ENCODE measurements at places on chromosomes 12 and 14.

DNA sequence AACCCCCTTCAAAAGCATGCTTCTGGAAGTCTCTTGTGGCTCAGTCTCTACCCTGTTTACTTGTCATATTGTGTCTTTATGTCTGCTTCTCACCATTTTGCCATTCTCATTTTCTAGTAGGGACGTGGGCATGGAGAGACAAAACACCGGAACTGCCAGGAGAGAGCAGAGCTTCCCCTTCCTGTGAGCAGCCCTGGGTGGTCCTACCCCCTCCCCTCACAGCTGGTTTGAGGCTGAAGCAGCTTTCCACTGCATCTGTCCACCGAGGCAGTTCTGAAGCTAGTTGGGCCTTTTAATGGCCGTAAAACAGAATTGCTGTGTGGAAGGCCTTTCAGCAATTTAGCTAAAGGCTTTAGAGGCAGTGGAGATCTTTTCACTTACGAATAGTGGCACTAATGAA, 77.0 kb downstream of the PELI2 start:
- DNase-seq = no peak

DNA sequence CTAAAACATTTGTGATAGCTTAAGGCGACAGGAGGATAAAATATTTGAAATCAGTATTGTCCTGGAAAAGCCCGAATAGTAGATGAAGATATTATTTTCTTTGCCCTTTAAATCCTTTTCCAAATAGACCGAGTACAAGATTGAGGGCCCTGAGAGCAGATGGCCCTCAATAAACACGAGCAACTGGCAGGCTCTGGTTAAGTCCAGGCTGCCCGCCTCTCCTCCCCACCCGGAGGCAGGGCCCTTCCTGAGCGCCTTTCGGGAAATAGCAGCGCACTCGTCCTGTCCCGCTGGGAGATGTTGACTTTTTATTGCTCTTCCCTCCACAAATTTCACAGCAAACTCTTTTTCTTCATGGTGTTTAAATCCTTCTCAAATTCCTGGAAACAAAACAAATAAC, 50.8 kb upstream of the MAX start:
- DNase-seq = no peak

DNA sequence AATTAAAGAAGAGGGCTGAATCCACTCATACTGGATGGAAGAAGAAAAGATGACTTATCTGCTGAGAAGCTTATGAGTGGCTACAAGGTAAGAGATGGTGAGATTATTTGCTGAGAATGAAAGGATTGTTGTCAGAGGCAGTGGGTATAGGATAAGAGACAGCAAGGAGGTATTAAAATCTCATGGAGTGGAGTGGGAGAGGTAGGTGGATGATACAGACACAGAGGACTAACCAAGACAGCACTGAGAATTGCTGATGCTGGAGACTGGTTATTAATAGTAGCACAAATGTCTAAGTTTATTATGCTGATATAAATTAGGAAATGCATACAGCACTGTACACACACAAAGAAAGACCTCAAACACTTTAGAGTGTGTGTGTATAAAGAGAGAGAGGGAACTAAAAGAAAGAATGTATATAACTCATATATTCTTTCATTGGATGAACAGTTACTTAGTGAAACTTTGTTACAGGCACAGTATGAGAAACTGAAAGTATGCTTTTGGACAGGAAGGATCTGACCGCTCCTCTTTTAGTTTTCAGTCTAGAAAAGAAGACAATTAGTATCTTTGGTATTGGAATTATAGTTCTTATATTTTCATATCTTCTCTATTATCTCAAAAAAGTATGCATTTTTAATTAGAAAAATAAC, 543.1 kb downstream of the LRFN5 start:
- DNase-seq = no peak

DNA sequence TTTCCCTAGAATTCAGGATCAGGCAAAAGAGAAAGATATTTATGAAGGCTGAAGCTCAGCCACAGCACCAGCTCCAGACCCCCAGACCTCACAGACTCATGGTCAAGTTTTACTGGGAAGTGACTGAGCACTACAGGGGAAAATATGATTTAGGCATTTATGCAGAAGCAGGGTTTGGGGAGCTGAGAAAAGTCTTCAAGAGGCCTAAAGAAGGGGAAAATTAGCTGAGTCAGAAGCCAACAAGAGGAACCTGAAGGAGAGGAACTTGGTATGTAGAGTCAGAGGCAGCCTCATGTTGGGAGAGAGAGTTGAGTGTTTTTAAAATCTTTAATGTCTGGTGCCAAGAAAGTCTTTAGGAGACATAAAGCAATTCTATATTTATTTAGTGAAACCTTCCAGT, 63.0 kb downstream of the FOS start:
- DNase-seq = no peak

GRCh38 chr12:75269209-75269608, 59.6 kb upstream of the KCNC2 start:
- DNase-seq = no peak

GRCh38 chr12:28536088-28536487, 345.8 kb downstream of the CCDC91 start:
- DNase-seq = no peak

DNA sequence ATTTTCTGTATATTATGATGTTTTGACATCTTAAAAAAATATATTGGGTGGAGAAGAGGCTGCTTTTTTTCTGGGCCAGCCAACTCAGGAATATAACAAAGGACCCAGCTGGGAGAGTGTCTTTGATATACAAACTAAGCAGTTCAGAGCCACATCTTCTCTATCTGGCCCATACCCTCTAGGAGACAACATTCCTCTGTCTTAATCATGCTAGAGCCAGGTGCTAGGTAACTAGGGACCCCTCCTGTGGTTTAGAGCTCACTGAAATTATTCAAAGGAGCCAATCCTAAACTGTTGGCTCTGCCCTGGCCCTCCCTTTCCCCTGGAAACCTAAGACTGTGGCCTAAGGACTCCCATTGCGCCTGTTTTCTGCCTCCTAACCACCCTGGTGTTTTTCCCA, 193.1 kb upstream of the DIO2 start:
- DNase-seq = no peak

DNA sequence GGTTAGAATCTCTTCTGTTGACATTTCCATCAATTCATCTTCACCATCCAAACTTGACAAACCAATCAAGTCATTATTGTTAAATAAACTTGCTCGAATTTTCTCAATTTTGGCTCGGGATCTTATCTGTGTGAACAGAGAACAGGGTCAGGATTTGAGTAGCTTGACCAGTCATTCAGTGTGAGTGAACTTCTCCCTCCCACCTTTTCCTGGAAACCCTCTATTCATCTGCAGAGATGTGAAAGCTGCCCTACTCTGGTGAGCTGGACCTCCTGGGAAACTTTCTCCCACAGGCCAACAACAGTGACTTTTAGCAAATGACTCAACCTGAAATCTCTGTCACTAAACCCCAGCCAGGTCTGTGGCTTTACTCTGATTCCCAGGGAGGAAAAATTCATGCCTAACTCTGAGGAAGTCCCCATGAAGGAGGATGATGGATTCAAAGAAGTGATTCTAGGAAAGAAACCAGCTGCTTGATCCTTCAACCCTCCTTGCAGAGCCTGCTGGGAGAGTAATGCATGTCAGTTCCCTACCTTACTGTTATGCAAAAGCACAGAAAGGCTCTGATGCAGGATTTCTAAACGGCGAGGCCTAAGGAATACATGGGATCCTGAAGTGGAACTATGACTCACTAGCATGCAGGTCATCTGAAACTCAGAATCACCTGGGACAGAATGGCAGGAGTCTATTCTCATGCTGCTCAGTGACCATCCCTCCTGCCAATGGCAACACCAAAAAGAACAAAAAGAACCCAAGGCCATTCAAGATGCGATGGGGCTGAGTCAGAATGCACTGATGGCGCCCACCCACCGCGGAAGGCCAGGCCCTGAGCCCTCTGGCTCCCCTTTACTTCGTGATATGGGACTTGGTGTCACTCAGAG, 58.0 kb downstream of the TRAFD1 start:
- no peak for DNase-seq

- no peak for DNase-seq
Measured at GRCh38 chr12:122726080-122726558, 4.5 kb downstream of the HCAR1 start.

DNA sequence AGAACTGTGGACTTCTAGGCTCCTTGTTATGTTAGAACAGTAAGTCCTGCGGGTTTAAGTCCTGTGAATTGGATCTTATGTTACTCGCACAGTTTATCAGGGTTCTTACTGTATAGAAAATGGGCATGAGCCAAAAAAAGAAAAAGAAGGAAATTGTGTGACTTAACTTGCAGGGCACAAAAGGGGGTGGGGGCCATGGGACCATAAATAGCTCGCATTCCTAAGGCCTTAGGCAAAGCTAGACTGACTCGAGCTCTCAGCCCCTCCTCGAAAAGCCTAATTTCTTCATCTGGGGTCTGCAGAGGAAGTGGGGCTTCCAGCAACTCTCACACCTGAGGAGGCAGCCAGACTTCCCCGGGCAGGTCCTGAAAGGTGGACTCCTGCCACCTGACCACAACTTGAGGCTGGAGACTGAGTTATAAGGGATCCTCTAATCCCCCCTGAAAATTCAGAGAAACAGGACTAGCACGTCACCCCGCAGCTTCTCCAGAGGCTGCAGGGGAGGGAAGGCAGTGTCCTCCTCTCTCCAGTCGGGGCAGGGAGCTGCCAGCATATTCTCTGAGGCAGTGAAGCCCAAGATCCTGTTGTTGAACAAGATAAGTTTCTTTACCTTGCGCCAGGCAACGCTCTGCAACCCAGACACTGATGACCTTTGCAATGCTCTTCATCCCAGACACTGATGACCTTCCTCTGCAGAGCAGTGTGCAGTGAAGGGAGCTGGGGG, 280.5 kb downstream of the PCNX1 start:
- DNase-seq = no peak

DNA sequence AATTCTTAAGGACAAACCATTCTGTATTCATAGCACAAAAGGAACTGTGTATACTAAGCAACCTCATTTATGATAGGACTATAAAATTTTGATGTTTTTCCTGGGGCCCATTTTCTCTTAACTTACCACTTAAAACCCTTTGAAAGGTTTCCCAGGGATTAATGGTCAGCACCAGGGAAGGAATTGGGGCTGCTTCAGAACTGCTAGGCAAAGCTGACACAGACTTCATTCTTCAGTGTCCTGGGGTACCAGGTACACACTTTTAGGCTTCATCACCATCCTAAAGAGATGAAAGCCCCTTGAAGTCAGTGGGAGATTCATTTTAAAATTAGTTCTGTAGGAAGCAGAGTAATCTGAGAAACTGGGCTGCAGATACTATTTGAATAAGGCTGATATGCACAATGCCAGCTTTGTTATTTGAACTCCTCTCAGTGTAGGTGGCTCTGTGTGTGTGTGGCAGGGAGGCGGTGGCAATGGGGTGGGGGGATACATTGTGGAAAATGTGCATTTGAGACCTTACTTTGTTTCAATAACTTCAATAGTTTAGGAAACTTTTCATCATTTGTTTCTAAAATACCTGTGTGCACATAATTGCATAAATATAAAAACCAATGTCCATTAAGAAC, 329.3 kb upstream of the DCN start:
- DNase-seq = no peak

GRCh38 chr14:68042586-68043210, 223.1 kb downstream of the RAD51B start:
- no peak for DNase-seq

DNA sequence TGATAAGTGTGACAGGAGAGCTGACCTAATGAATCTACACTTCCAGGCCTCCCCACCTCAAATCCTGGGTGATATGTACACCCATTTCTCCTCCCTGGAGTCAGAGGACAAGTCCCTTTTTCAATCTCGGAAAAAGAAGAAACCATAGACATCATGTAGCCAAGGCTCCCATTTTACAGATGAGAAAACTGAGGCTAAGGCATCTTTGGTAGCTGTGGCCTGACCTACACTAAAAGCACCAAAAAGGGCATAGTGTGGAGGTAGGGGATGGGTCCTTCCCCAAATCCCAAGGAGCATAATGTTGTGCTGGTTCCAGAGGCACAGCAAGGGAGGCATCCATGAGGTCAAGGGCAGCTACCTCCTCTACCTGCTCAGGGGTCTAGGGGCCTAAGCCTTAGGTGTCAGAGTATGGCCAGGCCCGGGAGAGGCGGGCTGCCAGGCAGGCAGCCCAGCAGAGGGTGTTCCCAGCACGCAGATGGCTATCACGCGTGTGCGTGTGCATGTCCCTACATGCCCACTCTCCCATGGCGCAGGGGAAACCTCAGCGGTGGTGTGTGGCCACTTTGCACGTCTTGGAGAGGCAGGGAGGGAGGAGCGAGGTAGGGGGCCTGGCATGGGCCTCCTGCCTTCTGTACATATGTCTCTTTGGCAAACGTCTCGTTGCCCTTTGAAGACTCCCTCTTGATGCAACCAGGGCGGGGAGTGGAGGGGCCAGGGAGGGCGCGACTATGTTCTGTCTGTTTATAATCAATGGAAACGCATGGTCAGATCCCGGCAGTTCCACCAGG, 2.5 kb downstream of the PGF start:
- no peak for DNase-seq

DNA sequence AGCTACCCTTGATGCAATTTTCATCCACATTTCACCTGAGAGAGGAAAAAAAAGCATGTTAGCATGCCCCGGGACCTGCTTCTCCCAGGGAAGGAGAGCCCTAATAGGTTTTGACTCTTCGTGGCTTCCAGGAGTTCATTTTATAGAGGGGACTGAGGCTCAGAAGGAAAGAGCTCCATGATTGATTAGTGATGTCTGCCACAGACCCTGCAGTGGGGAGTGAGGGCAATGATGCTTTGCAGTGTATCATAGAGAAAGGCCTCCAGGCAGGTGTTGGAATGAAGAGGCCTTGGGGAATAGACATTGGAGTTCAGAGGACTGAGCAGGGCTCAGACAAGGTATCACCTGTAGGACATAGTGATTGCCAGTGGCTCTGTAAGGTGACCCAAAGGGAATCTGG, 41.5 kb downstream of the RNFT2 start:
- no peak for DNase-seq

GRCh38 chr12:108653922-108654321, 20.2 kb upstream of the SELPLG start:
- no peak for DNase-seq

DNA sequence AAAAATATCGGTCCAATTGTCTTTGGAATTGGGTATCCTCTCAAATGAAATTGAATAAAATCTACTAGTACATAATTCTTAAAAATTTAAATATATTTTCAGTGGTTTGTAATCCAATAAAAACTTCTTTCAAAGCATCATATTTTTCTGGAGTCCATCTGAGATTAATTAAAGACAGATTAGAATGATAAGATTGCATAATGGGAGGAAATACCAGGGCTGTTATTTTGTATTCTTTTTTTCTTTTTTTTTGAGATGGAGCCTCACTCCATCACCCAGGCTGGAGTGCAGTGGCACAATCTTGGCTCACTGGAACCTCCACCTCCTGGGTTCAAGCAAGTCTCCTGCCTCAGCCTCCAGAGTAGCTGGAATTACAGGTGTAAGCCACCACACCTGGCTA, 103.8 kb downstream of the TMTC3 start:
- no peak for DNase-seq

DNA sequence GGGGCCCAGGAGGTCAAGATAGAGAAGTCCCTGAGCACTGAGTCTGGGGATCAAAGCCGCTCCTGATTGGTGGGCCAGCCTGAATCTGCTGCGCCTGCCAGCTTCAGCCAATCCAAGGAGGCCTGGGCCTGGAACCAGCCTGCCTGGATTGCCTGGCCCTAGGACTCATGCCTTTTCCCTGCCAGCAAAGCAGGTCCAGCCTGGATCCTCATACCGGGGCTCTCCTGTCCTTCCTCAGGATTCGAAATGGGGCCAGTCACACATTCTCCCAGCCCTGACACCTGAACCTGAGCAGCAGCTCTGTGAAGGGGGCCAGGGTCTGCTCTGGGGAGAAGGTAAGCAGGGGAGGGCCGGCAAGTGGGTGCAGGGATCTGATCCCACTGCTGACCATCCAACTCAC, 81.9 kb downstream of the NINJ2 start:
- no peak for DNase-seq
